Airway epithelial cell (primary cell): ENCODE measurements at places on chromosomes 4 and X. TPM values are rescaled to one million over a fixed set of nuclear protein-coding genes. Genes with fewer than 3 reads are reported as not detected.

Gene EDNRA
- 5.0 and 5.4 TPM in 2 replicates for total RNA-seq

Gene FDCSP
- total RNA-seq, result not detected in 2 replicates

Gene SLC9B1
- total RNA-seq, result not detected in 2 replicates

Gene MSANTD1
- total RNA-seq, result 0.14 and 0.46 TPM in 2 replicates
